CD4-positive, alpha-beta T cell treated with Interleukin-1 beta for 1 hour (primary cell): ENCODE measurements at places on chromosomes 2 and 18.

DNA sequence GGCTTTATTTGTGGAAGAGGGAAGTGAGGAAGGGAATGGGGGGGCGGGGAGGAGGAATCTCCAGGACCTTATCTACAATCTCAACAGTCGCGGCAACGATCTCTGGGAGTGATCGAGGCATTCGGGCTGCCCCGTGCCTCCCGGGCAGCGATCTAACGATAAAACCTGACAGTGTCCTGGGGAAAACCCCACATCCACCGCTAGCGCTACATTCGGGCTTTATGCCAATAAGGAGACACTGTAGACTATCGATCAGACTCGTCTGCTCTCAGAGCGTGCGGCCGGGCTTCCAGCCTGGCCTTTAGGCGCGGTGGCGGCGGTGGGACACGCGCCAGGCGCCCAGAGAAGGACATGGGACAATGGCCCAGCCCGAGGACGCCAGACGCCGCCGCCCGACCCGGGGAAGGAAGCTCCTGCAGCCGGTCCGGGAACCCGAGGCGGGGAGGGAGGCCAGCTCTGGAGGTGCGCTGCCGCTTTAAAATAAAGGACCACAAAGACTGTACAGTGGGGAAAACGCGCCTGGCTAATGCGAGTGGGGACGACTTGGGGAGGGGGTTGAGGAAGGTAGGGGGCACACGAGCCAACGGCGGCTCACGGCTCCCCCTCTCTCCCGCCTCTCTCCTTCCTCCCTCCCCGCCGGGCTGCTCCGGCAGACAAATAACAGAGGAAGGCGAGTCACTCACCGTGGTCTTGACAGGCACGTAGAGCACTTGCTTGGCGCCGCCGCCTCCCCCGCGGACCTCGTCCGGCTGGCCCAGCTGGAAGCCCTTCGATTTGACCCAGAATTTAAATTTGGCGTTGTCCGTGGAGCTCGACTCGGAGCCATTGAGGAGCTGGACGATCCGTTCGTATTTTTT, 2.2 kb downstream of the NOL4 start:
- no peak for DNase-seq

DNA sequence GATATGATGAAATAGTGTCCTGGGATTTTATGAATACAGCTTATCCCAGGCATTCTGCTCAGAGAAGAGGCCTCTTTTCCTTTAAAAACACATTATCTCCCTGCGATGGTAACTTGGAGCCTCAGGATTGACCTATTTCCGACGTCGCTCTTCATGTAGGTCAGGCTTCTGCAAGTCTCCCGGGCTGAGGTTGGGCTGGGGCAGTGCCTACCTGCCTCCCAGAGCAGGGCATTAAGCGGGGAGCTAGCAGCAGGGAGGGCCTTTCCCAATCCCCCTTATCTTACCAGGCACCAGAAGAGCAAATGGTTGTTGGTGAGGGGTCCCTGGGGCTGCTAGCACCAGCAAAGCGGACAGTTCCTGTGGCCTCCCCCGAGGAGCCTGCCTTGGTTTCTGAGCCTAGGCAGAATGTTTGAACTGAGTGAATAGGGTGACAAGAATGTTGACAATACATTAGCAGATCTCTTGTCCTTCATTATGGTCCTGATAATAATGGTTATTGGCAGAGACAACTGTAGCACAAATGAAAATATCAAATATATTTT, 60.2 kb downstream of the TRPM8 start:
- no peak for DNase-seq

DNA sequence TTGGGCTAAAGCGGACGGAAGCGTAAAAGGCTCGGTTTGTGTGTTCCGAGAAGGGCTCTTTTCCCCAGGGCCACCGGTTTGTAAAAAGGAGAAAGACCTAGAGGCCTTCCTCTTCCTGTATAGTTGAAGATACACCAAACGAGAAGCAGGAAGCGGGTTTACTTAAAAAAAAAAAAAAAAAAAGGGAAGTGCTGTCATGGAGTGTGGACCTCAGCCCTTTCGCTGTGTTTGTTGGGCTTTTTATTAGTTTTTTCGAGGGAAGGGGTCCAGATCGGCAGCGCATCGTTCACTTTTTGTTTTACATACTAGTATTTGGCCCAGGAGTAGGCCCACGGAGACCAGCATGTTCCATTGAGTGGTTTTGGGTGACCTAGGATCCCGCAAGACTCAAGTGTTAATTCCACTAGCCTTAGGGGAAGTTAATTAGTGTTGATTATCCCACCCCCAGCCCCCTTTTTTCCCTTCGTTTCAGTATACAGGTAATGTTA, 676 bp downstream of the ACTR2 start:
- DNase-seq: peak; percentile 46

GRCh38 chr2:199870581-199870980, 19.6 kb upstream of the FTCDNL1 start:
- no peak for DNase-seq

DNA sequence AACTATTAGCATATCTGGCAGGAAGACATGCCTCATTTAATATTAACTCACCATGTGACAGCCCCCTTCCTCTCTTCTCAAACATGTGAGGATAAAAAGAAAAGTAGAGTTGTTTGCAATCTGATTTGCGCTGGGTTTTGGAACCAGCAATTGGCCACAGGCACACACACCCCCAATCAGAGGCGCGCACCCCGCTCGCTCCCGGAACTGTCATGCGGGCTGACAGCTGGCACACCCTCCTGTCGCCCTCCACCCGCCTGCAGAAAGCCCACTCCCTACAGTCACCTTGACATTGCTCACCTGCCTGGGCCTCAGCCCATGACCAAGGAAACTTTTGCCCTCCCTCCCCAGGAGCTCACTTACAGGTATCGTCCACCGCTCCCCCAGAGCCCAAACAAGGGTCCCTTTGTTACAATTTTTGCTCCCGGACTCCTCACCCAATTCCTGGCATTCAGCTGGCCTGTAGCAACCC, 1.1 kb downstream of the COBLL1 start:
- DNase-seq: peak; percentile 54

DNA sequence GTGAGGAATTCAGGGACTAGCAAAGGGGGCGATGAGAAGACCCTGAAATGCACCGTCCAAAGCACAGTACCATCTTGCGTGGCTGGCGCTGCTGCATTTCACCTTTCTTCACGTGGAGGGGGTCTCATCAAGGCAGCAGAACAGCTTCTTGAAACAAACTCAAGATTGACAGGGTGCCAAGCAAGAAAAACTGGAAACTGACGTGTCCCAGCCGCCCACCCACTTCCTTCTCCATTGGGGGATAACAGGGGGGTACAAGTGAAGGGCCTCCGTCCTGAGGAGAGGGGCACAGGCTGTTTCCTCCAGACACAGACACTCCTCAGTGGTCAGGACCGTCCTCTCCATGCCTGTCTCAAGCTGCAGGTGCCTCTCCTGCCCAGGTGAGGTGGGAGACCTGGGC, 32.5 kb downstream of the HDAC4 start:
- no peak for DNase-seq

- DNase-seq: no peak
These were observed 15.0 kb upstream of the ME2 start for GRCh38 chr18:50863840-50864375.
